ENCODE measurements at places on chromosomes 6 and 20.

GRCh38 chr20:22312744-22313346, 271.5 kb downstream of the FOXA2 start:
- no peak for DNase-seq

- DNase-seq = no peak
Observed at GRCh38 chr6:113809826-113810225, 47.3 kb upstream of the MARCKS start.

GRCh38 chr6:27650620-27651370, 177.9 kb upstream of the ZNF184 start:
- no peak for DNase-seq

DNA sequence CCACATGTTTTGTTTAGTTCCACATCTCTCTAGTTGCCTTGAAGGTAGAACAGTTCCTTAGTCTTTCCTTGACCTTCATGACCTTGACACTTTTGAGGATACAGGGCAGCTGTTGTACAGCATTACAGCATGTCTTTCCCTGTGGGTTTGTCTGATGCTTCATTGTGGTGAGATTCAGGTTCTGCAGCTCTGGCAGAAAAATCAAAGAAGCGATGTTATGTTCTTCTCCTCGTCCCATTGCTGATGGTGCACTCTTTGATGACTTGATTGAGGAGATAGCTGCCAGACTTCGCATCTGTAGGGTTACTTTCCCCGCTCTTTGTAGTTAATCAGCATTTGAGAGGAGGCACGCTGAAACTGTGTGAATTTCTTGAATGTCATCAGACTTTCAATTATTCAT, 12.0 kb downstream of the CEBPB start:
- DNase-seq = no peak

GRCh38 chr6:65924411-65924810, 217.4 kb upstream of the EYS start:
- no peak for DNase-seq

GRCh38 chr6:157433678-157434081, 52.7 kb downstream of the ZDHHC14 start:
- no peak for DNase-seq

DNA sequence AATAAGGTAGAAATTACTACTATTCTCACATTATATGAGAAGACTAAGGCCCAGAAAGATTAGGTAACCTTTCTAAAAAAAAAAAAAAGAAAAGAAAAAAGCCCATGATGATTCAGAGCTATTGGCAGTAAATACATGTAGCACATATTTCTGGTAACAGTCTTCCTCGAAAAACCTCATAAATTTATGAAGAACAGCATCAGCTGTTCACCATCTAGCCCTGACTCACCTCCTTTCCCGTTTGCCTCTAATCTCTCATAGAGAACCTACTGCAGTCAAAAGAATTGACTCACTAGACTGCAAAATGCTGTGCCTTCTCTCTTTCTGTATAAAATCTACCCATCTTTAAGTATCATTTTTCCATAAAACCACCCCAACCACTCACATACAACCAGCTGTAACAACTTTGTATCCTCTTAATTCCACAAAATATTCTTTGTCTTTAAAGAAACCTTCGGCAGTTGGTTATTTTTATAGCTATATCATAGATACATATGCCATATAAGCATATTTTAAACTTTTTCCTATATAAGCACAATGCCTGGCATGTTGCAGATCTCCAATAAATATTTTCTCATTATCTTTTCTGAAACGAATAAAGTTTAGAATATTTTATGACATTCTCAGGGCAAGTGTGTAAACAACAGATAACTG, 152.7 kb upstream of the ENPP5 start:
- DNase-seq = no peak

- DNase-seq = no peak
Observed at GRCh38 chr6:113690281-113691259, 166.6 kb upstream of the MARCKS start.

- DNase-seq = no peak
Observed at GRCh38 chr6:41177695-41178094, 14.8 kb upstream of the TREM2 start.

DNA sequence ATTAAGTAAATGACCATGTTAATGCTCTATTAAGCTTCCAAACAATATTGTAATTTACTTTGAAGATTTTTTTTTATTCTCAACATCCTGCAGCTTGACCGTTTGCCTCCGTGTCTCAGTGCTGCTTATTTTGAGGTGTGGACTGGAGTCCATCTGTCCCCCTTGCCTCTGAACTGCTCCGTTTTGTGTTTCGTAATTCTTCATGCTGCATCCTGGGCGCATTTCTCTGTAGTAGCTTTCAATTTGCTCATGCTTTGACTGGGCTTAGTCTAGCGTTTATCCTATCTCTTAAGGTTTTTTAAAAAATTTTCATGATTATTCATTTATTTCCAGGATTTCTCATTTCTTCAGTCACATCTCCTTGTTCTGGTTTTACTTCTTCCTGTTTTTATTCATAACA, 37.8 kb downstream of the PTPN1 start:
- no peak for DNase-seq

GRCh38 chr6:3940703-3941102, 91.5 kb downstream of the FAM50B start:
- no peak for DNase-seq

DNA sequence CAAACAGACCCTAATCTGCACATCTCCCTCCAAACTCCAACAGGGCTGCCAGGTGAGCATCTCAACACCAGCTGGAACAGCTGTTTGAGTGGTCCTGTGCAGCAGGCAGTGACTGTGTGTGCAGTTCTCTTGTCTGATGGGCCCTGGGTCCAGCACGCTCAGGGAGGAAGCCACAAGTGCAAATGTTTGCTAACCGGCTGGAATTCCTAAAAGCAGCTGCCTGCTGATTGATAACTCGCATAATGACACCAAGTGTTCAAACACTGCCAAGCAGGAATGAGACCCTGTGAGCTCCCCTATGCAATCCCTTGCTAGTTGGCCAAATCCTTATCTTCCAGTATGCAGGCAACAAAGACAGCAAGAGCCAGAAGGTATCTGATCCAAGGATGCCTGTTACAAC, 650.6 kb downstream of the CBLN4 start:
- DNase-seq = no peak

Measured in hematopoietic multipotent progenitor cell treated with erythropoietin and hydrocortisone succinate and interleukin-3 and kit ligand, for 17 days (in vitro differentiated cells).